ENCODE measurements at places on chromosomes 2 and 18.
A peak's percentile ranks its signal among the peaks of the same experiment; 100 is the strongest.

- no peak for DNase-seq
Measured at GRCh38 chr18:39276764-39277163, 1711.2 kb upstream of the CELF4 start.

- no peak for DNase-seq
Measured at GRCh38 chr2:169778446-169778845, 20.2 kb upstream of the SSB start.

DNA sequence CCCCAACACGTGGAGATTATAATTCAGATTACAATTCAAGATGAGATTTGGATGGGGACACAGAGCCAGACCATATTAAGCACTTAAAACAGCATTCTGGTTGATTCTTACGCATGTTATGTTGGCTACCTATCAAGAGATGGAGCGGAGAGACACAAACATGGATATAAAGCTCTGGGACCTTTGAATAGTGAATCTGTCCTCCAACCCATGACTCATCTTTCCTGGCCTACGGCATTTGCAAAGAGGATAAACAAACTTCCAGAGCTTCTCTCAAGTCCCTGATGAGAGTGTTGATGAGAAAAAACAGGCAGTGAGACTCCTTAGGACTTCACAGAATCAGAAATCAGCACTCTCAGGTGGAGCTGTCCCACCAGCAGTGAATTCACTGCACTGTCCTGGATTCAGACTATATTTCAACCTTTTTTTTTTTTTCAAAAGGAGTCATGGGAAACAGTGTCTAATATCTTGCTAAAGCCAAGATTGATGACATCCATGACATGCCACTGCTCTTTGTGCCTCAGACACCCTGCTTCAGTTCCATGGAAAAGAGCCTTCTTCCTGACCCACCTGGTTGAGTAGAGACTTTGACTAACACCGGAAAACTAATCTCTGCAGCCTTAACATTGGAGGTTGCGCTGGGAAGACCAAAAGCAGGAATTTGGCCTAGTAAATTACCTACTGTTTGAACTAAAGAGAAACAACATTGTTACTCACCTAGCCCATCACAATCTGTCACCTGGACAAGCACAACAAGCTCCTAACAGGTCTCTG lies 62.1 kb upstream of the NPAS2 start:
- no peak for DNase-seq

GRCh38 chr2:3001615-3002560 lies 375.7 kb downstream of the EIPR1 start:
- no peak for DNase-seq

GRCh38 chr2:17646081-17646554 lies 105.6 kb downstream of the VSNL1 start:
- DNase-seq, result peak; percentile 81
